ENCODE measurements at places on chromosomes 13 and 19. TPM values are rescaled to one million over a fixed set of nuclear protein-coding genes. Genes with fewer than 3 reads are reported as not detected.
A peak's percentile ranks its signal among the peaks of the same experiment; 100 is the strongest.

DNA sequence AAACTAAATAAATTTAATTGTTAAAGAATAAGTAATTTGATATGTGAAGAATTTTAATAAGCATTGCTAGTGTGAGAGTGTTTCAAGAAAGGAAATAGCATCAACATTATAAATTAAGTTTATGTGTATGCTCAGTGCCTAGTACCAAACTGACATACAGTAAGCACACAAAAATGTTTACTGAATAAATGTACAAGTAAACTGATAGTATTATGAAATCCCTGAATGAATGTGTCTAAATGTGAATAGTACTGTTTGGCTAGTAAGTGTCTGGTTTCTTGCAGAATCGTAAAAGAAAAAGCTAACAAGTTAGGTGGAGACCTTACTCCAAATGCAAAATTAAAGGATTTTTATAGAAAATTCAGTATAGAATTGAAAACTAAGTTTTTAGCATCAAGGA lies 233.6 kb downstream of the PCDH9 start:
- DNase-seq, result no peak

The RDH8 gene
- total RNA-seq, result 1.7 TPM

- no peak for DNase-seq
These were observed 11.3 kb downstream of the PCID2 start for GRCh38 chr13:113196970-113197737.

DNA sequence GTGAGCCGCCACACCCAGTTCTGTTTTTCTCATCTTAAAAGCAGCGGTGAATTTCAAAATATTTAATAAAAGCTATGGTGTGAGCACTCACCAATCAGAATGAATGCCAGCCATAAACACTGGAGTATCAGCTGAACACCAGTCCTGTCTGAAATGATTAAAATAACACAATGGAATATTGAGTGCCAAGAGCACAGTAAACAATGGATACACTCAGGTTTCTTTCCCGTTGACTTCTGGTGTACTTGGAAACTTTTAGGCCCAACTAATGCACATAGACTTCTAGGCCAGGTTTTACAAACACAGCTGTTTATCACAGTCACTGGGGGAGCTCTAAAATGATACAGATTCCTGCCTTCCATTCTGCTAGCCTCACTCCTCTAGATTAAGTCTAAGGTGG lies 68.3 kb downstream of the SLC6A16 start:
- DNase-seq, result no peak

- no peak for DNase-seq
These were observed 3.8 kb downstream of the TNNI3 start for GRCh38 chr19:55153652-55154264.

DNA sequence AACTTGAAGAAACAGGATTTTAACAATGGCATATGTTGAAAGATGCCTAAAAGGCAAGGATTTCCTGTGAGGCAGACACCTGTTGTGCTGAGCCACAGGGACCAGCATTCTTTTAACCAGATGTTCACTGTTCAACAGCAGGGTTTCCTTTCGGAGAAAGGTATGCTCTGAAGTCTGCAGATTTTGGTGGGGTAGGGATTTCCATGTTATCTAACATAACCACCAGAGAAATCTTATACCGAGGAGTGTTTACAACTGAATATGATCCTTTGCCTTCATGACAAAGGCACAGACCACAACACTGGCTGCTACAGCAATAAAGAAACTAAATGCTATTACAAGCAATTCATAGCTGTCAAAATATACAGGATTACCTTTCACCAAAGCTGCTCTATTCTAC lies 48.1 kb downstream of the MPHOSPH8 start:
- no peak for DNase-seq

The CCDC97 gene
- total RNA-seq, result 36.2 TPM

DNA sequence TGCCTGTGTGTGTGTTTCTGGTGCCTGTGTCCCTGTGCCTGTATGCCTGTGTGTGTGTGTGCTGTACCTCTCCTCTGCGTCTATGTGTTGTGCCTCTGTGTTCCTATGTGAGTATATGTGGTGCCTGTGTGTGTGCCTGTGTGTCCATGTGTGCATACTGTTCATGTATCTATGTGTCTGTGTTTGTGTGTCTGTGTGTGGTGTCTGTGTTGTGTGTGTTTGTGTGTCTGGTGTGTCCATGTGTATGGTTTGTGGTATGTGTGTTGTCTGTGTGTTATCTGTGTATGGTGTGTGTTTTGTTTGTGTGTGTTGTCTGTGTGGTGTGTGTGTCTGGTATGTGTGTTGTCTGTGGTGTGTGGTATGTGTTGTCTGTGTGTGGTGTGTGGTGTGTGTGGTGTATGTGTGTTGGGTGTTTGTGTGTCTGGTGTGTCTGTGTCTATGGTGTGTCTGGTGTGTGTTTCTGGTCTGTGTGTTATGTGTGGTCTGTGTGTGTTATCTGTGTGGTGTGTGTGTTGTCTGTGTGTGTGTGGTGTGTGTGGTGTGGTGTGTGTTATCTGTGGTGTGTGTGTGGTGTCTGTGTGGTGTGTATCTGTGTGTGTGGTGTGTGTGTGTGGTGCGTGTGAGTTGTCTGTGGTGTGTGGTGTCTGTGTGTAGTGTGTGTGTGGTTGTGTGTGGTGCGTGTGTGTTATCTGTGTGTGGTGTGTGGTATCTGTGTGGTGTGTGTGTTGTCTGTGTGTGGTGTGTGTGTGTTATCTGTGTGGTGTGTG lies 20.4 kb downstream of the HDGFL2 start:
- no peak for DNase-seq

GRCh38 chr13:39284801-39285388 lies 246.6 kb downstream of the NHLRC3 start:
- DNase-seq, result no peak

- peak; percentile 64 for DNase-seq
These were observed at the start of gene SLC17A7 for GRCh38 chr19:49441210-49441959. Gene SLC17A7, minus strand, starts transcription at chr19:49441527. Its CDS starts 148 bp downstream, at chr19:49441379.

The MIPEP gene
- 27.6 TPM for total RNA-seq

DNA sequence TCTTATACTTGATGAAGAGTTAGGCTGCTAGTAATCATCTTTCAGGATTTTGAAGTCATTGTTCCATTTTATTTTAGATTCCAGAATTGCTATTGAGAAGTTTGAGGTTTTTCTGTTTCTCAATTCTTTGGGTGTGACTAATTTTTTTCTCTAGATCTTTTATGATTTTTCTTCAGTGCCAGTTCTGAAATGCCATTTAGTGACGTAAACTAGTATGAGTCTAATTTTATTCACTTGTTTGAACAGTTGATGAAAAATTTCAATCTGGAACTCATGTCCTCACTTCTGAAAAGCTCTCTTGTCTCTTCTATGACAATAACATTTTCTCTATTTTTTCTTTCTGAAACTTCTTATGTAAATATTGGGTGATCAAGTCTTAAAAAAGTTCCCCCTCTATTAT lies 188.5 kb upstream of the HTR2A start:
- no peak for DNase-seq

DNA sequence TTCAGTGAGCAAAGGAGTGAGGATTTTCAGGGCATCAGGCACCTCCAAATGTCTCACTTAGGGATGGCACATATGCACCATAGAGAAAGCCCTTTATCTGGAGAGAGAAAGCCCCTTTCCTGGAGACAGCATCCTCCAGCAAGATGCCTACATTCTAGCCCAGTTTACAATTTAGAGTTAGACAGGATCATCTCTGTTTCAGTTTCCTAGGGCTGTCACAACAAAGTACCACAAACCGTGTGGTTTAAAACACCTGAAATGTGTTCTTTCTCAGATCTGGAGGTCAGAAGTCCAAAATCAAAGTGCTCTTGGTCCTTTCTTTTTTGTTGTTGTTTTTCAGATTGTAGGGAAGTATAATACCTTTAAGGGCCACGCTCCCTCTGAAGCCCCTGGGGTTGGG lies 61.8 kb downstream of the MBNL2 start:
- no peak for DNase-seq

GRCh38 chr19:20197747-20198146 lies 30.7 kb downstream of the ZNF486 start:
- no peak for DNase-seq

GRCh38 chr13:38542601-38543000 lies 144.3 kb upstream of the FREM2 start:
- DNase-seq, result no peak

The CDX2 gene
- 0.06 TPM for total RNA-seq

DNA sequence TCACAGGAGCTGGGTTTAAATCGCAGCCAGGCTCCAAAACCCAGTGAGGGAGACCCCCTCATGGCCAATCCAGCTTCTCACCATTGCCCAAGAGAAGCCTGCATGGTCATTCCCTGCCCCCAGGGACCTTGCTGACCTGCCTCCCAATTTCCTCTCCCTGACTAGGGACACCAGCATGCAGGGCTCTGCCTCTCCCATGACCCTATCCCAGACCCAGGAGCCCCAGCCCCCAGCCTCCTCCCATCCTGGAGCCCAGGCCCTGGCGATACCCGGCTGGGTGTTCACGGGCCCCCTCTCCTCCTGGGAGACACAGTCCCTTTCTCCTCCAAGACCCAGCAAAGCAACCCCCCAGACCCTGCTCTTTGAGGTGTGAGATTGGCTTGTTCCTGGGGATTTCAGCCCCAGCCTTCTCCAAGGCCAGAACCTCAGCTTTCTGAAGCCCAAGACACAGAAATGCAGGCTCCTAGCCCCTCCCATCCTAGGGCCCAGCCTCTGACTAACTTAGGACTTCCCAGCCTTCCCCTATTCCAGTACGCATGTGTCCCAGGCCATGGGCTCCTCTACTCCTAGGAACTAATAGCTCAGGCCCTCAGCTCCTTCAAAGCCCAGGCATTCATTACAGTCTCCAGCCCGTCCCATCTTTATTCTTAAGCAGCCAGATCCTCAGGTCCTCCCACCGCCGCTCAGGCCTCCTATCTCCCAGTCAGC lies 1.1 kb downstream of the GYS1 start:
- peak; percentile 87 for DNase-seq

The CAPNS1 gene
- total RNA-seq, result 147 TPM

The INSL3 gene
- 39.0 TPM for total RNA-seq

DNA sequence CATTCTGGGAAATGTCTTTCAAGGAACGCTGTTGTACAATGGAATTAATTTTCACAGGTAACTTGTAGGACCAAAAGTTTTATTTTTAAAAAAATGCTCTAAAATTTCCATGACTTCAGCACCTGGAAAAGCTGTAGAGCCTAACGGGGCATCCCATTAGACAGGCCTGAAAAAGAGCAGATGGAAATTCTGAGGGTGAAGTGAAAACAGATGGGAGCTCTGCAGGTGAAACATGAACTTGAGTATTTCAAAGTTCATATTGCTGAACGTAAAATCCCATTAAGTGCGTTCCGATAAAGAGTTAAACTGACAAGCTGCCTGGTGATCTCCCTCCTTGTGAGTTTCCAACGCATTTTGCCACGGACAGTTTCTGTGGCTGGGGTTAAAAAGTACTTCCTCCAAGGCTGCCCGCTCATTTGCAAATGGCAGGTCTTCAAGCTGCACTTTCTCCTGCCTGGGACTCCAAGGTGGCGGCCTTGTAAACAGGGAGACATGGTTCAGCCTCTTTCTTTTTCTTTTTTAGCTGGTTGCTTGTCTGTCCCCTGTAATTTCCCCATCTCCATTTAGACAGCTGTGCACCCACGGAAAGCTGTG lies 450.4 kb downstream of the FGF9 start:
- DNase-seq, result no peak

DNA sequence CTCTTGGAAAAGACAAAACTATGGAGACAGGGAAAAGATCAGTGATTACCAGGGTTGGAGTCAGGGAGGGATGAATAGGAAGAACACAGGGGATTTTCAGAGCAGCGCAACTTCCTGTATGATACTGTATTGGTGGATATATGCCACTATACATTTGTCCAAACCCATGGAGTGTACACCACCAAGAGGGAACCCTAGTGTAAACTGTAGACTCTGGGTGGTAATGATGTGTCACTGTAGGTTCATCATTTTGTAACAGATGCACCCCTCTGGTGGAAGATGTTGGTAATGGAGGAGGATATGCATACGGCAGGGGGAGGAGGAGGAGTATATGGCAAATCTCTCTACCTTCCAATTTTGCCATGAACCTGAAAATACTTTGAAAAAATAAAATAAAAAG lies 68.1 kb downstream of the UFM1 start:
- no peak for DNase-seq

- DNase-seq, result no peak
These were observed 2.7 kb downstream of the RFX1 start for GRCh38 chr19:14003251-14004055.

DNA sequence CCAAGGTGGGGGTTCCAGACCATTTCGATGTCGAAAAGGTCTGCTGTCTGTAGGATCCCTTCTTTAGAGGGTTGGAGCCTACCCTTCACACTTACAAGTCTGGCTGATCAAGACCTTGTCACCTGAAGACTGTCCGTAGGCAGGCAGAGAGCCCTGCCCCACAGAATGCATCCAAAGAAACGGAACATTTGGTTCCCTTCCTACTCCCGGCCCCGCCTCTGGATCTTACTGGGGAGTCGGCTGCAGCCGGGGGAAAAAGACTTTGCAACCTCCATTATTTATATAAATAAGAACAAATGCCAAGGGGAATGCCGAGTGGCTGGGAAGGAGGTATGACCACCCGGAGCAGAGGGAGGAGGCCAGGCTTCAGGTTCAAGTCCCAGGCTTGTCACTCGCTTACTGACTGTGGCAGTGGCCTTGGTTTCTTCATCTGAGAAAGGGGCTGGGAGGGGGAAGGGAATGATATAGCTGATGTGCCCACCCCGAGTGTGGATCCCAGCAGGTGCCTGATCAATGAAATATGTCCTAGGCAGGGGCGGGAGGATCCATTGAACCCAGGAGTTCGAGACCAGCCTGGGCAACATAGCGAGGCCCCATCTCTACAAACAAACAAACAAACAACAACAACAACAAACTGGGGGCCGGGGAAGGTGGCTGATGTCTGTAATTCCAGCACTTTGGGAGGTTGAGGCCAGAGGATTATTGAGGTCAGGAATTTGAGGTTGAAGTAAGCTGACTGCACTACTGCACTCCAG lies 48.7 kb downstream of the RFX2 start:
- peak; percentile 26 for DNase-seq

The MBD3L2 gene
- not detected for total RNA-seq

DNA sequence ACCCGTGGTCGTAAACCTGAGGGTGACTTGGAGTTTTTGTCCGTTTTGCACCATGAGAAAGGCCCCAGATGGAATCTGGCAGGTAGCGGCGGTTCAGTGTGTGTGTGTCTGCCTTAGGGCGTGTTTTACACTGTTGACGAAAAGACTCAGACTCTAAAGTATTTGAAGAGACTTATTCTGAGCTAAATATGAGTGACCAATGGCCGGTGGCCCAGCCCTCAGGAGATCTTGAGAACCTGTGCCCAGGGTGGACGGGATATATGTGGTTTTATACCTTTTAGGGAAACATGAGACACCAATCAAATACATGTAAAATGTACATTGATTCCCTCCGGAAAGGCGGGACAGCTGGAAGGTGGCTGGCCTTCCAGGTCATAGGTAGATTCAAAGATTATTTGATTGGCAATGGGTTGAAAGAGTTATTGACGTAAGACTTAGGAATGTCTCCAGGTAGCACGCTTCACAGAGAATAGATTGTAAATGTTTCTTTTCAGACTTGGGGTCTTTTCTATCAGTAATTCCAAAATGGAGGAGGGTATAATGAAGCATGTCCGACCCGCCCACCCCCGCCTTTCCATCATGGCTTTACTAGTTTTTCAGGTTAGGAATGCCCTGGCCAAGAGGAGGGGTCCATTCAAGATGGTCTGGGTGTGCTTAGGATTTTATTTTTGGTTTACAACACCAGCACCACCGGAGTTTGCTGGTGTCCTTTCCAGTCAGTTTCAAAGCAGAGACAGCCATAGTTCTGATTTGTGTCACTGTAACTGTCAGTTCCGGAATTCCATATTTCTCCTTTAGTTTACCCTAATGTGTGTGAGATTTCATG lies 1.0 kb upstream of the ZNF529 start:
- peak; percentile 31 for DNase-seq

The ZNF611 gene
- 17.8 TPM for total RNA-seq

Data from testis (tissue), 5 donors.